ENCODE measurements at places on chromosomes 5 and 9. TPM values are rescaled to one million over a fixed set of nuclear protein-coding genes. Genes with fewer than 3 reads are reported as not detected.
A peak's percentile ranks its signal among the peaks of the same experiment; 100 is the strongest.

LCN12 gene
- total RNA-seq, result 0.41 TPM

RGS7BP gene
- not detected for total RNA-seq

CDH18 gene
- total RNA-seq, result 0.41 TPM

F2R gene
- 50.7 TPM for total RNA-seq

PCDHGB7 gene
- 18.2 TPM for total RNA-seq

SLC38A9 gene
- 16.0 TPM for total RNA-seq

NUTM2F gene
- not detected for total RNA-seq

DNA sequence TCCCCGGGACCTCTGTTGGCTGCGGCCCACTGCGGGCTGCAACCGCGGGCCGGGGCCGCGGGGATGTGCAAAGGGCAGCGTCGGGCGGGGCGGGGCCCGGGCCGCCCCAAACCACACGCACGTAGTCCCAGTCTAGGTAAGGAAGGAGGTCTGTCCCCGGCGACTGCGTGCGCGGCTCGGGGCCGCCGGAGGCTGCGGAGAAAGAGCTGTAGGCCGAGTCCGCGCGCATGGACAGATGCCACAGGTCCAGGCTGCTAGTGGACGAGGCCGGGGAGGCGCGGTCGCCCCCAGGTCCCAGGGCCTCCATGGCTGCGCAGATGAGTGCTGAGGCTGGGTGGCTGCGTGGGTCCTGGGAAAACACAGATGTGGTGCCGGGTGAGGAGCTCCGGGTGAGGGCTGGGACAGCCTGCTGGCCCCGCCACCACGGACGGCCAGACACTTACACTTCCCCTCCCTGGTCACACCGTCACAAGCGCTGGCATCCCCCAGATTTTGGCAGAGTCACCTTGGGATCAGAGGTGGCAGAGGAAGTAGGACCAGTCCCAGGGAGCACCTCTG lies 4.5 kb downstream of the SHROOM1 start:
- H3K36me3 ChIP-seq, result no peaks in the 10 kb centered on the region
- peaks cover 8% of the 10 kb centered on the region for H3K4me1 ChIP-seq
- no peak overlapping the region for H3K27ac ChIP-seq
- no peak for DNase-seq
- no peak overlapping the region for H3K4me3 ChIP-seq
- H3K27me3 ChIP-seq, result peaks cover 3% of the 10 kb centered on the region

DNA sequence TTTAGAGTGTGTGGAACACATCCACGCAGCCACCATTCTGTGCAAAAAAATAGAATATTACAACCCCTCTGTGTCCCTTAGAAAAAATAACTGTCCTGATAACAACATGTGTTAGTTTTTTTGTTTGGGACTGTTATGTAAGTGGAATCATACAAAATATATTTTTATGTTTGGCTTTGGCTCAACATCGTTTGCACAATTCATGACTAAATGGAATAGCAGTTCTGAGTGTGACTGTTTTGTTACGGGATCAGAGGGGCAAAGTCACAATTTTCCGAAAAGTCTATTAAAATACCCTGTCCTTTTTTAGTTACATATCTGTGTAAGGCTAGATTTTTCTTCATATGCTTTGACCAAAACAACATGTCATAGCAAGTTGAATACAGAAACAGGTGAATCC lies 12.8 kb downstream of the MTREX start:
- peak; percentile 26 for DNase-seq
- peaks cover 33% of the 10 kb centered on the region for H3K4me1 ChIP-seq
- H3K27ac ChIP-seq, result no peak overlapping the region
- peaks cover 1% of the 10 kb centered on the region for H3K27me3 ChIP-seq
- H3K4me3 ChIP-seq, result no peak overlapping the region

GRCh38 chr9:6413365-6414246 lies 607 bp downstream of the UHRF2 start:
- no peak for DNase-seq
- peak overlapping the region; percentile 90 for H3K4me3 ChIP-seq
- H3K4me1 ChIP-seq, result peaks cover 38% of the 10 kb centered on the region

DNA sequence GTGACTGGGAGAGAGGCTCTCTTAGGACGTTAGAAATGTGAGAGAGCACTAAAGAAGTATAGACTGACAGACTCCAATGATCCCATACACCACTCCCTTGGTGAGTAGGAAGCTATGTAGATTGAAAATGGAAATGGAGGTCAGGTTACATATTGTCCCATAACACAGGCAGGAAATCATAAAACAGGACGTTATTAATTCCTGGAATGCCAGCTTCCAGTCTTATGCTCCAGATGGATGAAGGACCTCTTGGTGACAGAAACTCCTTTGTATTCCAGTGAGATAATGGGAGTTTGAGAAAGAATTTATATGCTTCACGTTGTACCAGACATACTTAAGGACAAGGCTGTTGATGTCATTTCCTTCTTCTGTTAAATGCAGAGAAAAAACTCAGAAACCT lies 338.2 kb upstream of the ITGA1 start:
- H3K4me1 ChIP-seq, result no peaks in the 10 kb centered on the region
- H3K27me3 ChIP-seq, result no peaks in the 10 kb centered on the region
- H3K27ac ChIP-seq, result no peak overlapping the region
- no peaks in the 10 kb centered on the region for H3K36me3 ChIP-seq
- H3K4me3 ChIP-seq, result no peak overlapping the region
- no peak for DNase-seq

DNA sequence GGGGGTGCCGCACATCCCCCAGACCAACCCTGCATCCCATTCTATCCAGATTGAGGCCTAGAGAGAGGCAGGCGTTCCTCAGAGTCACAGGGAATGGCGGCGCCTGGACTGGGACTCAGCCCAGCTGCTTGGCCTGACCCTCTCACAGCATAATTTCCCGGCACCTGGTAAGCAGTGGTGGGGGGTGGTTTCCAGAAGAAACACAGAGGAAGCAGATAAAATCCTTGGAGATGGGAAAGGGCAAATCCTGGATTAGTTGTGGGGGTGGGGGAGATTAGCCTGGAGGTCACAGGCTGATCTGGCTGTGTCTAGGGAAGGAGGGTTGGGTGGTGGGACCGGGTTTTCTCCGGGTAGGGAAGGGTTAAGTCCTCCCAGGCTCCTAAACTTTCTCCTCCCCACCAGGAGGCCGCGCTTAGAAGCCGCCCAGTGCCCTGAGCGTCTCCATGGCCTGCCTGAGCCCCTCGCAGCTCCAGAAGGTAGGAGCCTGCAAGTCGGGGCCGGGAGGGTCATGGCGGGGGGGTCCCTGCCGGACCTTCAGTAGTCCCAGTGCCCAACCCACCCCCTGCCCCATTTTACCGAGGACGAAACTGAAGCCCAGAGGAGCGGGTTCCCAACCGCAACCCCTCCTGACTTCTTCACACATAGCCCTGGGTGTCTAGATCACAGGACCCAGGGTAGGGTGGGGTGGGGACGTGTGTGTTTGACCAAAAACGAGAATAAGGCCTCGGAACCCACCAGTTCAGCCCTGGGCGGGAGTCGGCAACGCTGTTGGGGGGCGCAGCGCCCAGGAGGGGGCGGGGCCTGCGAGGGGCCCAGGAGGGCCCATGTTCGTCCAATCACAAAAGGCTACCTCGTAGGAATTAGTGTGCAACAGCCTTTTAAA lies 1.3 kb downstream of the PHYHD1 start:
- no peaks in the 10 kb centered on the region for H3K27me3 ChIP-seq
- peaks cover 10% of the 10 kb centered on the region for H3K36me3 ChIP-seq
- peaks cover 32% of the 10 kb centered on the region for H3K4me1 ChIP-seq
- peak overlapping the region; percentile 71 for H3K27ac ChIP-seq

GRCh38 chr5:485113-485945 lies 38.9 kb downstream of the SLC9A3 start:
- no peaks in the 10 kb centered on the region for H3K4me1 ChIP-seq
- H3K27ac ChIP-seq, result no peak overlapping the region
- H3K4me3 ChIP-seq, result no peak overlapping the region

DNA sequence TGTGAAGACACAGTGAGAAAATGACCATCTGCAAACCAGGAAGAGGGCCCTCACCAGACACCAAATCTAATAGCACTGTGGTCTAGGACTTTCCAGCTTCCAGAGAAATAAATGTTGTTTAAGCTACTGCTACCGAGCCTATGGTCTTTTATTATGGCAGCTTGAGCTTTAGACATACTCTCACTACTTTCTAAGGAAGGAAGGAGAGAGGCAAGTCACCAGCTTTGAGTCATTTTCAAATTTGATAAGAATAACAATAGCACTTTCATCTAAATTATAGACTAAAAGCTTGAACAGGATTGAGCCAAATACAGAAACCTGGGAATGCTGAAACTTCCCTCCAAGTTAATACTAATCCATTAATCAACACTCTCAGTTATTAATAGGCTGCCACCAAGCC lies 64.4 kb downstream of the PLPPR1 start:
- no peak overlapping the region for H3K27ac ChIP-seq
- H3K4me3 ChIP-seq, result no peak overlapping the region
- H3K27me3 ChIP-seq, result no peaks in the 10 kb centered on the region
- no peaks in the 10 kb centered on the region for H3K4me1 ChIP-seq

DNA sequence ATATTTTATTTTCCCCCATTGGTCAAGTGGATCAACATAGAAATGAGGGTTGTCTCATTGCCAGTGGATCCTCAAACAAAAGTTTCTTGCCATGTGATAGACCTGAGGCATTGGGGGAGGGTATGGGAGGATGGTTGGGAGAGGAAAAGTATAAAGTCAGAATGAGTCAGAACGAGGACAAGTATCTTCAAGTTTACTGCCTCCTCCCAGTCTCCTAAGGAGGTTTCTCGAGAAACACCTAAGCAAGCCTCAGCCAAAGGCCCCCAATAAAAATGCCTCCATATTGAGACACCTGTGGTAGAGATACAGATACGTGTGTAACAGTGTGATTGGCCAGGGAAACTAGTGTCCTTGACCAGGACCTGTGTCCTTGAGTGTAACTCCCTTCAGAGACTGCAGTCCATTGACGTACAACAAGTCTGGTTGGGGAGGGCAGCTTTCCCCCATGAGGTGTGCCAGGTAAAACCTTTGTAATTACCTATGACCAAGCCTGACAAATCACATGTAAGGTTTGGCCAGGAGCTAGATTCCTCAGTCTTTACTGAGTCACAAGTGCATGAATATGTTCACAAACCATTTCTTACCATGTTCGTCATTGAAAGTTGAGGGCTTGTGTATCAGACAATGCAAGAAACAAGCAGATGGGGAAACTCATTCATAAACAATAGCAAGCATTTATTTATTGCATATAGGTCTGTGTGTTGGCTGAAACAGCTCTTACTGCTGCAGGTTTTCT lies 198.6 kb upstream of the SH3GL2 start:
- H3K4me1 ChIP-seq, result no peaks in the 10 kb centered on the region
- no peak overlapping the region for H3K4me3 ChIP-seq
- no peak overlapping the region for H3K27ac ChIP-seq
- no peaks in the 10 kb centered on the region for H3K27me3 ChIP-seq

DNA sequence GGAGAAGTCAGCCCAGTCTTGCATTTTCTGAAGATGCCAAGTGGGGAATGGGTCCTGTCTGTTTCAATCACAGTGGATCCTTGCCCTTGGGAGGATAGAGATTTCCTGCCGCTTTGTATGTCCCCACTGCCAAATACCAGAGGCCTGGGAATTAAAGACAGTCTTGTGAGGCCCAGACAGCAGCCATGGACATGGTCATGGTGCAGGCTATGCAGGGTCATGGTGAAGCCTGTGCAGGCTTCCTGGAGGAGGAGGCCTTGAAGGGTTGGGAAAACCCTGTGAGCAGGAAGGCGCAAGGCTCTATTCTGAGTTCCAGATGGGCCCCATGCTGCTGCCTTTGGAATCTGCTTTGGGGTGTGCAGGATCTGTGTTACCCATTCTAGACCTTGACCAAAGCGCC lies 57.3 kb upstream of the PITX1 start:
- peaks cover 13% of the 10 kb centered on the region for H3K27me3 ChIP-seq
- H3K27ac ChIP-seq, result no peak overlapping the region
- no peak for DNase-seq
- H3K36me3 ChIP-seq, result no peaks in the 10 kb centered on the region
- no peak overlapping the region for H3K4me3 ChIP-seq
- H3K4me1 ChIP-seq, result no peaks in the 10 kb centered on the region

DNA sequence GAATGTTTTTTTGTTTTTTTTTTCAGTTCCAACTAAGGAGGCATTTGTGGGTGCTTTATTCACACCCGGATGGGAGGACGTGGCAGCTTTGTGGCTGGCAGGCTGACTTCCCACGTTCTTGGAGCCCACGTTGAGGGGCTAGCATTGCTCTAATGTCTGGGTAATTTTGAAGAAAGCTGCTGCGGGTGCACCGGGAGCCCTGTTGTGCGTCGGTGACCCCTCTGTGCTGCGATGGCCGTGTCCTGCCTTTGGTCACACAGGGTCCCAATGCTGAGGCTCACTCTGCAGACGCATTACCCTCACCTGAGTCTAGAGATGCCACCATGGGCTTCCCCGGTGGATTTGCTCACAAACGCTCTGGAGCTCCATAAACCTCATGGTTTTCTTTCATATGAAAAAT lies 34.2 kb downstream of the NDUFS6 start:
- H3K27ac ChIP-seq, result no peak overlapping the region
- peaks cover 9% of the 10 kb centered on the region for H3K4me1 ChIP-seq
- no peak overlapping the region for H3K4me3 ChIP-seq
- H3K36me3 ChIP-seq, result no peaks in the 10 kb centered on the region

GRCh38 chr5:155878991-155879575 lies 447.9 kb upstream of the SGCD start:
- H3K27me3 ChIP-seq, result no peaks in the 10 kb centered on the region
- DNase-seq, result no peak
- H3K4me1 ChIP-seq, result no peaks in the 10 kb centered on the region
- H3K27ac ChIP-seq, result no peak overlapping the region
- H3K4me3 ChIP-seq, result no peak overlapping the region

DNA sequence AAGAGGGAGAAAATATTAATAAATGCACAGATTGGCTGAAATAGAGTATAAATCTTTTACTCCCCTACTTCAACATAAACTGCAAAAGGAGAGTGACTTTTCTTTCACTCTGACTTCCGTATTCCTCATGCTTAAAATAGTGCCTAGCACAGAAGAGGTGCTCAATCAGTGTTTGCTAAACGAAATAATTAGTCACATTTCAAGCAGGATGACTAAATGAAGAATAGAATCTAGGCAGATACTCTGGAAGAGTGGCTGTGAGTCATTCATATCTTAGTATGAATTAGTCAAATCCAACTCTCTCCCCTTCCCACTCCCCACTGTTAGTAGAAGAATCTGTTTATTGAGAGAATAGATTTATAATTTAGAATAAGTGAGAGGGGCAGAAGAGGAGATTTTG lies 4.8 kb downstream of the CD274 start:
- peaks cover 47% of the 10 kb centered on the region for H3K36me3 ChIP-seq
- H3K4me1 ChIP-seq, result peaks cover 87% of the 10 kb centered on the region
- DNase-seq, result peak; percentile 76
- no peaks in the 10 kb centered on the region for H3K27me3 ChIP-seq

- DNase-seq, result peak; percentile 79
- H3K4me1 ChIP-seq, result peaks cover 71% of the 10 kb centered on the region
- H3K4me3 ChIP-seq, result peak overlapping the region; percentile 92
These were observed 1.7 kb downstream of the DBN1 start for GRCh38 chr5:177471610-177472356.

DNA sequence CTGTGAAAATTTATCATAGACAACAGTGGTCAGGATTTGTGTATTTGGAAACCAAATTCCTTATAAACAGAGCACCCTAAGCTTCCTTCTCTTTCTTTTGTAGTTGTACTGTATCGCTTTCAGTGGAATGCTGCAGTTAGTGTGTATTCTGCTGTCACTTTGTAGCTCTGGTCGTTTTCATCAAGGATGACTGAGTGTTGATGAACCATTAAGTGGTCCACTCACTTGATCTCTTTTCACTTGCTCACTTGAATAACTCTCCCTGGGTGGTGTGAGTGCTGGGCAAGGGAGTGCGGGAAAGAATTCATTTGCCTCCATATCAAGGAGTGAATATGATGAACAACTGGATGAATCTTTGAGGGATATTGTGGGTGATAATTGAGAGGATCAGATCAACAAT lies 1225.7 kb upstream of the WWC1 start:
- H3K27me3 ChIP-seq, result peaks cover 1% of the 10 kb centered on the region
- DNase-seq, result no peak
- no peak overlapping the region for H3K4me3 ChIP-seq
- H3K4me1 ChIP-seq, result no peaks in the 10 kb centered on the region
- no peaks in the 10 kb centered on the region for H3K36me3 ChIP-seq
- no peak overlapping the region for H3K27ac ChIP-seq
